ENCODE measurements at places on chromosomes 5 and 9.

- DNase-seq: no peak
These were observed 35.8 kb downstream of the DCAF10 start for GRCh38 chr9:37836386-37836785.

DNA sequence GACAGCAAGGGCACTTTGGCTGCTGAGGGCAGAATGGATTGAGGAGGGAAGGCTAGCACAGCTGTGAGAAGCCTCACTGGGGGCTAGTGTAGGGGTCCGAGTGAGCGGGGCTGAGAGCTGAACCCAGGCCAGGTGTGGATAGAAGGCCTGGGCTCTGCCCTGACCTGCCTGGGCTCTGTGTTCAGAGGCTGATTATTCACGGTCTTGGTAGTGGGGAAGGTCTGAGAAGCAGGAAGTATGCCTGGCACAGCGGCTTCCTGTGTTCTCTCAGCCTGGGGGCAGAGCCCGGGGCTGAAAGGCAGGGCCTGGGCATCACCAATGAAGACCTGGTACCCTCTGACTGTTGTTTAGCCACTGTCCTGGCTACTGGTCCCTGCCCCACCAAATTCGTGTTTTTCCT lies 136.4 kb upstream of the TBC1D2 start:
- no peak for DNase-seq

- DNase-seq: no peak
These were observed 232.0 kb downstream of the IRX1 start for GRCh38 chr5:3827624-3828023.

DNA sequence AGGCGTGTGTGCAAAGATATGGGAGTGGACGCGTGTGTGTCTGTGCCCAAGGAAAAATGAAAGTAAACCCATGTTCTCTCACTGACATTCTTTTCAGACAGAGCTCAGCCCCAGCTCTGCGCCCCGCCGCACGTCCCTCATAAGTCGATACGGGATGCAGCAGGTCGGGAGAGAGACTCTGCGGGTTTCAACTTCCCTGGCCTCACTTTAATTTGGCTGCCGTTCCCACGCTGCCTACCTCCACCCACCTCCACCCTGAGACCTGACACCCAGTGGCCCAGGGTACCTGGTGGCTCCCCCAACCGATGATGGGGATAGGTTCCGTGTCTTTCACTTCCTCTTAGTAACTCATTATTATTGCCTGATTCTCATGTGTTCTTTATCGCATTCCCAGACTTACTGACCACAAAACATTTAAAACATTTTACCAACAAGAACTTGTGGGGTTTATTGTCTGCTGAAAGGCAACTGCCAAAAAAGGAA lies 19.4 kb downstream of the LHX2 start:
- no peak for DNase-seq

DNA sequence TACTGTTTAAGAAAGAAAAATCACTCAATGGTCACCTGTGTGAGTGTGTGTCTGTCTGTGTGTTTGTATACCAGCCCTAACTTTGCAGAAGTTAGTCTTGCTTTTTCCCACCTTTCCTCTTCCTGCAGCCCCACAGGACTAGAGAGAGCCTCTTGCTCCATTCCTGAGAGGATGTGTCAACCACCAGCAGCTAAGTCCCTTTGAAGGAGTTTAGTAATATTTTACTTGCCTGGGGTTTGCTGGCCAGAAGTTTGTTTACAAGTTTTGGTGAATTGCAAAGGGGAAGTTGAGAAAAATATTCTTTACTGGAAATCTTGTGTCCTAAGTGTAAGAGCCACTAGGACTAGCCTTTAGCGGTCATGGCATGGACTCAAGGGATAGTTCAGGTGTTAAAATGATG lies 316.2 kb downstream of the BRINP1 start:
- DNase-seq: no peak

DNA sequence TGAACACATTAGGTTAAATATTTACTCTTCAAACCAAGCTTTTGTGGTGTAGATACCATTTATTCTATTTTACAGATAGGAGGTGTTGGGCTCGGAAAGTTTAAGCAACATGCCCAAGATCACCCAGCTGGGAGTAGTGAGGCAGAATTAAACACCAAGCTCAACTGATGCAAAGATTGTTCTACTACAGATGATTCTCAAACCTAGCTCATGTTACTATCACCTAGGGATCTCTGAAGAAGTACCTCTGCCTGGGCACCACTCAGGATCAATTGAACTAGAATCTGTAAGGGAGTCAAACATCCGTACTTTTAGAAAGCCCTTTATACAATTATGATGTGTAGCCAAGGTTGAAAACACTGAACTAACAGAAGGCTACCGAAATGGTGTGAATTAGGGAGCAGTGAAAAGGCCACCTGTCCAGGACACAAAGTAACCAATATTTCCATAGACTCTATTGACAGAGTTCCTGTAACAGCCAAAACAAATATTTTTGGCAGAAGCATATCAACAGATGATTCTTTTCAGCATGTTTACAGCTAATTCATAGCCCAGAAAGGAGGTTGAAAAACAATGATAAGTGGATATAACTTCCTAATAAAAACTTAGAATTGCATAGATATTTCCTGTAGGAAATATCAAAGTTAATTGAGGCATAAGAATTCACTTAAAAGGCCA lies 158.5 kb upstream of the PTGER4 start:
- no peak for DNase-seq

- no peak for DNase-seq
These were observed 47.2 kb upstream of the FCHO2 start for GRCh38 chr5:72908664-72909063.

DNA sequence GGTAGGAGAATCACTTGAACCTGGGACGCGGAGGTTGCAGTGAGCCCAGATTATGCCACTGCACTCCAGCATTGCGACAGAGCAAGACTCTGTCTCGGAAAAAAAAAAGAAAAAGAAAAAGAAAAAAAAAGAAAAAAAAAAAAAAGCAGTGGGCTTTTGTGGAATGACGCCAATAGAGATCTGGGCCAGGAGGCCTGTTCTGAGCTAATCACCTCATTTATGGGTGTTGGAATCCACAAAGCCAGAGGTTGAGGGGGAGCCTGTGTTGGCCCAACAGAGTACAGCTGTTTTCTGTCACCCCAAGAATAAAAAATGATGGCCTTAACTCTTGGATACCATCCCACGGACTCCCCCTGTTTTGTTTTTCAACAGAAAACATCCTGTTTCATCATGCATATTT lies 18.5 kb downstream of the OSTF1 start:
- no peak for DNase-seq

GRCh38 chr5:35202319-35203111 lies 27.8 kb downstream of the PRLR start:
- DNase-seq: peak; percentile 16

GRCh38 chr5:66840511-66841013 lies 244.4 kb downstream of the MAST4 start:
- DNase-seq: no peak

DNA sequence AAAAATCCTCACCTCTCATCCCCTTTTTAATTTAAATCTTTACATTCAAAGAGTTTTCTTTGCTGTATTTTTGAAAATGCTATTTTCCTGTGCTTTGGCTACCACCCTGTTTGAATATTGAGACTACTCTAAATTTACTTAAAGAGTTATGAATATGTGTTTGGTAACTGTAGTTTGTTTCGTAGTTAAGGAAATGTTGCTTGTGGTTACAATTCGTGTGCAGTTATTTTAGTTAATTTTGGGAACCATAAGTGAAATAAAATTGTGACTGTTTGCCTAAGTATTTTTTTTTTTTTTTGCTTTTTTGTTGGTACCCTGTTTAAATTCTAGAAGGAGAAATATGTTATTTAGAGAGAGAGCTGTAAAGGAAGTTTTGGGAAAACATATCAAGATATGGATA lies 78.7 kb downstream of the XRCC4 start:
- DNase-seq: no peak
